Activated CD4-positive, alpha-beta T cell treated with anti-CD3 and anti-CD28 coated beads for 4 hours (primary cell): ENCODE measurements at places on chromosomes 6 and 20.
A peak's percentile ranks its signal among the peaks of the same experiment; 100 is the strongest.

DNA sequence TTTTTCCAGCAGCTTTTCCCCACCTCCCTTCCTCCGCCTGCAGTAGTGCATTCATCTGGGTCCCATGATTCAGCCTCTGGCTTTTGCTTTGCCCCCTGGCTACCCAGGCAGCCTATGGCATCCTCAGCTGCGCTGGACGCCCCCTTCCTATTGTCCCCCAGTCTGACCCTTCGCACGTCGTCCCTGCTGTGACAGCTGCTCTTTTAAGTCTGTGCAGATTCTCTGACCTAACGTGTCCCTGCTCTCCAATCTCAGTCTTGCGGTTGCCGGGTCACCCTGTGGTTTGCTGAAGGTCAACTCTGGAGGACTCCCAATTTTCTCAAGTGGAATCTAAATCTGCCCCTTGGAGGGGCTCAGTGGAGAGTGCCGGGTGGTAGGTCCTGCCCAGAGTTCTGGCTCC, 294.3 kb downstream of the CDC5L start:
- DNase-seq: no peak

DNA sequence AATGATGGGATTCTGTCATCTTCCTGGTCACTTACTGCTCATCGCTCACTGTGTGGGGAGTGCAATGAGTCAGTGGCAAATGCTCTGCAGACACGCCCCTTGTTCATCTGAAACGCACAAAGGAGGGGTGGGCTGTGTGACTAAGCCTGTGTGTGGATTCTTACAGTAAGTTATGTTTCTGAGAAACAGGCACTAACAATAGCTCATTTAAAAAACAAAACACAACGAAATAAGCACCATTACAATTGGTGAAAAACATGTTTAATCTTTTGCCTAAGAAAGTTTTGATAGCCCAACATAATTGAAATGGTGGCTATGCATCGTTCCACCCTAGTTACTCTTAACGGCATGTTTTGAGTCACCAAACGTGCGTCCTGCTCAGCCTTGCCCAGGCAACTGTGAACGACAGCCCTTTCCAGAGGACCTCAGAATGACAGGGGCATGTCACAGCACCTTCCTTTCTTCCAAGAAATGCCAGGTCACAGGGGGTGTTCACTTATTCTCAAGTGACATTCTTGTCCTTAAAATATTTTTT, 118.4 kb upstream of the SGK1 start:
- peak; percentile 77 for DNase-seq

DNA sequence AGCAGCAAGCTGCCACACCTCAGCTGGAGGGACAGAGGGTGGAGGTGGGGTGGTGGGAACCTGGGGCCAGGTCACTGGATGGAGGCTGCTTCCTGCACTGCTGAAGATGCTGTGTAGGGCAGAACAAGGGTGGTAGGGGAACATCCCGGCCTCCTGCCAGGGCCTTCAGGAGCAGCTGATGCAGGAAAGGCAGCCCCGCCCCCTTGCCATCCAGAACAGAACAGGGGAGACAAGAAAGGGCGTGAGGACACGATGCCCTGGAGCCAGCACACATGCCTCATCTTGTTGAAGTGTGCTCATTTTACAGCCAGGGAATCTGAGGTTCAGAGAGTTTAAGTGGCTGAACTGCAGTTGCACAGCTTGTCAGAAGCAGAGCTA, 43.1 kb upstream of the PHACTR3 start:
- no peak for DNase-seq

GRCh38 chr6:167683028-167683862, 143.5 kb upstream of the AFDN start:
- DNase-seq: no peak

DNA sequence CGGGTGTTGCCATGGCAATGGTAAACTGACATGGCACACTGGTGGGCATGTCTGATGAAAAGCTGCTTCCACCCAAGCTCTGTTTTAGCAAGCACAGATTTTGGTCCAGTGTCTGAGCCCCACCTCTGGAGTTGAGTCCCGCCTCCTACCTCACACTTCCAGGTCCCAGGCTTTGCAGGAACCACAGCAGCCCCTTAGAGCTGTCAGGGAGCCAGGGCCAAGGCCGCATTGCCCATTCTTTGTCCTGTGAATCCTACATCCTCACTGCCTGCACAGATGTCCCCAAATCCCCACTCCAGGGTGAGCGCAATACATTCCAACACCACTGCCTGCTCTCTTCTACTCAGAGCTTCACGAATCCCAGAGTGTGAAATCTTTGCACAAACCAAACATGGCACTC, 292.2 kb downstream of the PREX1 start:
- no peak for DNase-seq

GRCh38 chr6:26330859-26331217, 34.2 kb upstream of the BTN3A2 start:
- no peak for DNase-seq

GRCh38 chr6:4790158-4790899, 14.1 kb downstream of the CDYL start:
- DNase-seq: no peak

- no peak for DNase-seq
These were observed 304.2 kb downstream of the ADGRG6 start for GRCh38 chr6:142605922-142606485.

GRCh38 chr6:119581220-119581619, 231.7 kb upstream of the MAN1A1 start:
- no peak for DNase-seq

DNA sequence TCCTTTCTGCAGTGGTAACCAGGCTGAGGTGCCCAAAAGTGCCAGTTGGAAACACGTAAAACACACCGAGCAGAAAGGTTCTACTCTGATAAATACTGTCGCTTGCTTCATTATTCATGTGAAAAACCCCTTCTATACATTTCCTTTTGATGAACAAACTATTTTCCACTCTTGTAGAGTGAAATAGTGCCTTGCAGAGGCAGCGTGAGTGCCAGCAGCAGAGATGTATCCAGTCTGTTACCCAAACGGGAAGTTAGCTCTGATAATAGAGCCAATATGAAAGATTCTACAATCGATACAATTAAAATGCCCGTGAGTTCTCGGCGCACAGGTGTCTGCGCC, 1.5 kb downstream of the ZBTB46 start:
- no peak for DNase-seq

GRCh38 chr6:152423216-152424103, 213.7 kb downstream of the SYNE1 start:
- DNase-seq: no peak

DNA sequence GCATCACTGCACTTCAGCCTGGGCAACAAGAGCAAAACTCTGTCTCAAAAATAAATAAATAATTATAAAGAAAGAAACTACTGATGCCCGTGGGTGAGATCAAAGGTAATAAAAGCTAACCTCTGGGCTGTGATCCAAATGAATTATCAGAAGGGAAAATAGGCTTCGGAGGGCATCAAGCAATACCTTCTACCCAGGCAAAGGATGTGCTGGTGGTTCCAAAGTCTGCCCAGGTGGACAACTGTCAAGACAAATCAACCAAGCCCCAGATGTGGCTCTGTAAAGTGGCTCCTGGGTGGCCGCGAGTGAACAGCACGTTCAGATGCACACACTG, 95.6 kb downstream of the SCML4 start:
- DNase-seq: no peak
